AG04449 (cell line): ENCODE measurements at places on chromosomes 11 and 22.

GRCh38 chr11:64448599-64449380, 89.8 kb downstream of the RPS6KA4 start:
- no peak for DNase-seq

GRCh38 chr11:76857781-76858410, 2.8 kb upstream of the ACER3 start:
- DNase-seq: no peak

DNA sequence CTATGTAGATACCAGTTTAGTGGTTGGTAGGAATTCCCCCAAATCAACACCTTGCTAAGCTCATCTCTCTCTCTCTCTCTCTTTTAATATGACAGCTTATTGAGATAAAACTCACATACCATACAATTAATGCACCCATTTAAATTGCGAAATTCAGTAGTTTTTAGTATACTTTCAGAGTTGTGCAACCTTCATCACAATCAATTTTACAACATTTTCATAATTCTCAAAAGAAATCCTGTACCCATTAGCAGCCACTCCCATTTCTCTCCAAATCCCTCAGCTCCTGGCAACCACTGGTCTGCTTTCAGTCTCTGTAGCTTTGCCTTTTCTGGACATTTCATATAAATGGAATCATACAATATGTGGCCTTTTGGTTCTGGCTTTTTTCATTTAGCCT, 13.3 kb downstream of the NNMT start:
- no peak for DNase-seq

DNA sequence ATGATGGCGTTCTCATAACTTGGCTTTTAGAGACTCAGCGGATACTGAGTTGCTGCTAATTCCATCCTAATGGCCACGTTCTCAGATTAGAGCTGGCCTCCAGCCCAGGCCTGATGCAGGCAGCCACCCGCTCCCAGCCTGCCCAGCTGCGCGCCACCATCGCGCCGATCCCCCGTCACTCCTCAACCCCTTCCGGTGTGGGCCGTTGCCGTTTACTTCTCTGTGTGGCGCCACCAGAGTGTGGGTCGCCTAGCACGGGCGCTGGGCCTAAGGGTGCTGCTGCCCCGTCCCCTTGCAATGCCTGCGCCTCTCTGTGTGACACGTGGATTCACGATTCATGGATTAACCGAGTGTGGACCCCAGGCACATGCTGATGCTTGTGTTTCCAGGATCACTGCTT, 1116.0 kb downstream of the BRD1 start:
- DNase-seq: no peak

DNA sequence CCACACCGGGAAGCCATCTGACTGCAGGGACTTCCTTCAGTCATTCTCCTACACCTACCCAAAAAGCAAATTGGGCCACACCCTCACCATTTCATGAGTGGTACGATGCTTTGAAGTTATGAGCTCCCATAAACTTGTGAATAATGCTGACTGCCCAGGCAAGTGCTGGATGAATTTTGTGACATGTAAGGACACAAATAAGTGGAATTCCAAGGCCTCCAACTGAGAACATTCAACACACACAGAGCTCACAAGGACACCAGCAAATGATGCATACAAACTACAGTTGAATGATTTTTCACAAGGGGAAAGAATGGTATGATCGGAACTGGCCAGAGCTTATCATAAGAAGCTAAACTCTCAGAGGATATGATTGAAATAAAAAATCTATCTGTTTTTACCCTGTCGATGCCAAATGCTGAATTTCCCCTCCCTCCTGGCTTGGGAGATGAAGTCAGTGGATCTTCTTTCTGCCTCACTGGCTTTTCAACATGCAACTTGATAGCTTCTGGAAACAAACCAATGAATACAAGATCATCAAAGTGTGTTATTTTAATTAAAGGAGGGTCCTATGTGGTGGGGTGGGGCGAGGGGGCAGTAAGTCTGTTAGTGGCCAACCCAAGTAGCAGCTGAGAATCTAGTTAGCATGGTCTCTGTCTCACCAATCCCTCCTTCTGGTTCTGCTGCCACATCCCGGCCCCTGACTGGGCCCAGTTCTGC, 123.8 kb downstream of the WT1 start:
- no peak for DNase-seq
